Fibroblast of upper back skin (primary cell): ENCODE measurements at places on chromosomes 5 and 9.

DNA sequence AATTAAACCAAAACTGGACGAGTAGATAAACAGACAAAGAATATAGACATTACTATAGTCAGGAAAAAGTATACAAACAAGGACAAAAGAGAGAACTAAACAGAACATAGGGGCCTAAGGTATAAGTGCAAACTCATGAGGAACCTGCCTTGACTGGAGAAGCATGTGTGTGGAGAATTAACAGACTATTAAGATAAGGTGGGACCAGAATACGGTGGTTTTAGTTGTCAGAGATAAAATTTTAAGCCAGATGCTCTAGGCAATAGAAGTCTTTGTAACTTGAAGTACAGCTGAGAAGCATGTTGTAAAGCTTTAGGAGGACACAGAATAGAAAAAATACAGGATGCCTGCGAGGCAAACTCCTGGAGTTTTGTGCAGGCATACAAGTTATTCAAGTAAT is 707.1 kb downstream of the PTPRD start:
- DNase-seq: no peak

GRCh38 chr5:10801931-10802666 is 41.1 kb upstream of the DAP start:
- no peak for DNase-seq

DNA sequence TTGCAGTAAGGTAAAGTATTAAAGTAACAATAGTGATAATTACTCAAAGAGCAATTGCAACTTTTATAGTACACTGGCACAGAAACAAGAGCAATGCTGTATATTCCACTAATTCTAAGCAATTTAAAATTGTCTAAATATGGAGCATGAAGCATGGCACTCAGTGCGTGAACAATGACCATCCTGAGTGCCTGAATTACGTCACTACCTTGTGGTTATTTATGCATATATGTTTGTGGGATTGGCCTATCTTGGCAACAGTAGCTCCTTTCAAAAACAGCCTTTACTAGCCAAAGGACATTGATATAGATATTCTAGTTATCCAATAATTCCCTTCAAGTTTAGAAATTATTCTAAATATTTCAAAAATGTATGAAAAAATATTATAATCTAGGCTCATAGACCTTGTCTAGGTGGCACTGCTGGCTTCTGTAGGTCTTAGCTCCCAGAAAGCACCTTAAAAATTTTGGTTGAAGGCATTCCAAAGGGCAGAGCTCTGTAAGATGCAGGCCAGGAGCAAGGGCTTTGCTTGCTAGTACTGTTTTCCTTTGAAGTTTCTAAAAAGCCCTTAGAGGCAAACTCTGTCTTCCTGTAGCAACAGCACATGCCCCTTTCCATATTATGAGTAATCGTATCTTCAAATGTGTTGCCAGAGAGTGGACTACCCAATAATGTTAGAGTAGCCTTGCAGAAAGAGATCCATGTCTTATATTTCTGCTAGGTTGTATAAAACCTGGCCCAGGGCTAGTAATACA is 719.3 kb downstream of the NR2F1-AS1 start:
- no peak for DNase-seq

GRCh38 chr5:172379481-172379880 is 74.8 kb downstream of the SH3PXD2B start:
- DNase-seq: no peak
